NCI-H187 (cell line): ENCODE measurements at places on chromosomes 7 and 10.

DNA sequence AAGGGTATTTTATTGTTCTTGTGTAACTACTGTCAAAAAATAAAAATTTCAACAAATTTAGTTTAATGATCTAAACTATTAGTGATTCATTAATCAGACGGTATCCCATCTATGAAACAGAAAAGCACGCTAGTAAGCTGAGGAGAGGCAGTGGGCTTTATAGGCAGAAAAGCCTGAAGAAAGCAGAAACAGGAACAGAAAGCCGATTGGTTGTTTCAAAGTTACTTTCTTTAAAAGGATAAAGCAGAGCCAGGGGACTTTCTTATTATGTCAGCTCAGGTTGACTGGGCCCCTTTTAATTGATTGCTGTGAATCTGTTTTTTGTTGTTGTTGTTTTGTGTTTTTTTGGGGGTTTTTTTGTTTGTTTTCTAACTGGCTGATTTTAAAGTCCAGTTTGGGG, 105.5 kb downstream of the TES start:
- no peak for DNase-seq

- DNase-seq: no peak
Observed at GRCh38 chr7:135970045-135970444, 7.1 kb downstream of the MTPN start.

GRCh38 chr10:96511044-96511945, 2.4 kb downstream of the TLL2 start:
- no peak for DNase-seq

- DNase-seq: no peak
Observed at GRCh38 chr10:100100651-100101184, 19.0 kb upstream of the CPN1 start.

DNA sequence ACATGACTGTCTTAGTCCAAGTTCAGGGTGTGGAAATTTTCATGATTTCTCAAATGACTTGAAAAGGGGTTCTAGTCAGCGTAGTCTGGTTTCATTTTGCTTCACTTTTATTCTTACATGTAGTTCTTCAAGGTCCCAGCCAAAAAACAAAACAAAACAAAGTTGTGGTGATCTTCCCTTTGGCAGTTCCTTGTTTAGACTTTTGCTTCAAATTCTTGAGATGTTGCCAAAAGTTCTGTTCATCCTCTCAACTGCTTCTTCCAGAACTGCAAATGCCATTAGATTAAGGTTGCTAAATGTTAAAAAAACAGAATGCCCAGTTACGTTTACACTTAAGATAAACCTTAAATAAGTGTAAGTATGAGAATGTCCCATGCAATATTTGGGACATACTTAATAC, 370.8 kb upstream of the LRRTM3 start:
- DNase-seq: no peak

DNA sequence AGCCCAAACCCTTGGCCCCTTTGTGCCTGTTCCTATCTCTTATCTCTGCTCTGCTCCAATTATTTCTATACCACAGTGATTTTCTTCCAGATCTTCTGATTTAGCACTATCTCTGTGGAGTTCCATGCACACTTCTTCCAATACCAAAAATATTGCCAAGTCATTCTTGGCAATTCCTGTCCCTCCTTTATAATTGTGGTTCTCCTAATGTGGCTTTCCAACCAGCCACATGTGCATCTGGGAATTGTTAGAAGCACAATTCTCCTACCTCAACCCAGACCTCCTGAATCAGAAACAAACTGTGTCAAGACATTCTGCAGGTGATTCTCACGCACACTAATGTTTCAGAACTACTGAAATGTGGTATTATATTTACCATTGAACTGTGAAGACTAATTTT, 447.8 kb upstream of the IGFBP3 start:
- no peak for DNase-seq

DNA sequence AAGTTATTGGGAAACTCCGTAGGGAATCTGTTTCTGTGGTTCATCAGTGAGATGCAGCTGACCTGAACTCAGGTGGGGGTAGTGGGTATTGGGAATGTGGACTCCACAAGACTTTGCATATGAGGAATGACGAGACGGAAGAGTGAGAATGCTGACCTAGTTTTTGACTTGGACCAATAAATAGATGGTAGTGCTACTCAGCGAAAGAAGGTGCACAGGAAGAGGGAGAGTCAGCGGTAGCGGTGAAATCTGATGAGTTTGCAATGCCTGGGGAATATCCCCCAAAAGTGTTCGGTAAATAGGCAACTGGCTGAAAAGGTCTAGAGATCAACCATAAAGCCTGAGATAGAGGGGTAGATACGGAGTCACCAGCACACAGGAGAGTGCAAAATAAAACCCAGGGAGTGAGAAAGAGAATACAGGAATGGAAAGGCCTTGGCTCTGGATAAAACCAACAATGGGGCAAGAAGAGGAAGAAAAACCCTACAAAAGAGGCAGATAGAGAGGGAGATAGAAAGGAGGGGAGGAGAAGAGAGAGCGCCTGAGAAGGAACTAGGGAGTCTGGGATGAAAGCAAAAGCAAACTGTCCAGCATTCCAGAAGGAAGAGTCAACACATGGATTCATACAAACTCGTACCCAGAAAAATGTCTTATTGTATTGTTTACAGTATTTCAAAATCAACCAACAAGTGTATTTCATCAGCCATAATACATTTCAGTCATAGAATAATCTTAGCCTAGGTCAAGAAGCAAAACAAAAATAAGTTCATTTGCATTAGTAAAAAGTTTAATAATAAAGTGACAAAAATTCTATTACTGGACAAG, 5.4 kb downstream of the ARHGAP21 start:
- no peak for DNase-seq

DNA sequence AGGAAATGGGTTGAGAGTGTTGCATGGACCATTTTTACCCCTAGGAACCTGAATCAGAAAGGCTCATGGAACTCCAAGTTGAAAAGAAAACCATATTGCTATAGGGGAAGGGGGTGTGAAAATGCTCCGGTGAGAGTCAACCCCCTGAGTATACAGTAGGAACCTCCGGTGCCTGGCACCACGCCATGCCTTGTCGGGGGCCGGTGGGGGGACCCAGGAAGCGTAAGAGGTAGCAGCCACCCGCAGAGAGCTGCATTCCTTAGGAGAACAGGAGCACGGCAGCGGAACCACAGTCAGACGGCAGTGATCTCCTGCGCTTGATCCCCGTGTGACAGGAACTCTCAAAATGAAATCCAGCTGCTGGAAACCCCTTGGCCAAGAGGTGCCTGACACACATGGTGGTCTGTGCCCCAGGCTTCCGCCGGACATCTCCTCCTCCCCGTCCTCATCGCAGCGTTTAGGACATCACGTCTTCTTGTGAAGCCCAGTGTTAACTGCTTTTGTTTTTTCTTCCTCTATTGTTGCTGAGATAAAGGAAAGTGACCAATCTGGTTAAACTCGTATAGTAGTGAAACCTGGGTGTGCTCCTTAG, 186.8 kb downstream of the CELF2 start:
- no peak for DNase-seq

- DNase-seq: no peak
Observed at GRCh38 chr7:154672659-154673415, 330.1 kb downstream of the PAXIP1 start.

GRCh38 chr7:1231214-1232102, 1.2 kb upstream of the UNCX start:
- DNase-seq: no peak

- no peak for DNase-seq
Observed at GRCh38 chr7:41292487-41292886, 410.4 kb downstream of the INHBA start.

GRCh38 chr7:147765301-147765700, 825.3 kb upstream of the C7orf33 start:
- DNase-seq: no peak

- no peak for DNase-seq
Observed at GRCh38 chr10:119724593-119725516, 995 bp upstream of the INPP5F start.

- no peak for DNase-seq
Observed at GRCh38 chr10:78957471-78958039, 111.2 kb upstream of the ZMIZ1 start.

- DNase-seq: no peak
Observed at GRCh38 chr10:110500515-110500905, 2.8 kb downstream of the DUSP5 start.

DNA sequence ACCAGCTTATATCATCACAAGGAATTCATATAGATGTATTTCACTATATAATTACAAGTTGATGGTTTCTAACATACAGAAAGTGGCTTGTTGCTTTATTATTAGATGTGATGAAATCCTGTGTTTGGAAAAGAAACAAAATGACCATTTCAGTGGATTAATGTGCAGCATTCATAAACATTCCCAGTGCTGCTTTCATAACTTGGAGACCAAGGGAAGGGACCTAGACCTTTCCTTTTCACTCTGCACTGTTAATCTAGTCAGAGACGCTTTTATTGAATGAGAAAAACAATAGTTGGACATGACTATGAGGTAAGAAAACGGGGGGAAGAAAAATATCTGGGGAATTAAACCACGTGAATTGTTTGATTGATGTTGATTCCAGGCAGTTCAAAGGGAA, 160.0 kb downstream of the HDAC9 start:
- DNase-seq: no peak
